Mesendoderm (in vitro differentiated cells): ENCODE measurements at places on chromosomes 5 and 9.

GRCh38 chr9:15306068-15306756 is 804 bp downstream of the TTC39B start:
- DNase-seq, result peak; percentile 84

GRCh38 chr9:129221233-129221632 is 43.2 kb upstream of the IER5L start:
- no peak for DNase-seq

GRCh38 chr5:167453246-167454030 is 838.0 kb upstream of the WWC1 start:
- DNase-seq, result no peak

- no peak for DNase-seq
Measured at GRCh38 chr9:33250458-33250995, 10.6 kb downstream of the SPINK4 start.

- DNase-seq, result no peak
Measured at GRCh38 chr5:133817456-133817855, 151.0 kb downstream of the C5orf15 start.

GRCh38 chr9:16974436-16974835 is 104.0 kb upstream of the BNC2 start:
- DNase-seq, result no peak

GRCh38 chr9:92440751-92441046 is 16.4 kb upstream of the OMD start:
- no peak for DNase-seq

DNA sequence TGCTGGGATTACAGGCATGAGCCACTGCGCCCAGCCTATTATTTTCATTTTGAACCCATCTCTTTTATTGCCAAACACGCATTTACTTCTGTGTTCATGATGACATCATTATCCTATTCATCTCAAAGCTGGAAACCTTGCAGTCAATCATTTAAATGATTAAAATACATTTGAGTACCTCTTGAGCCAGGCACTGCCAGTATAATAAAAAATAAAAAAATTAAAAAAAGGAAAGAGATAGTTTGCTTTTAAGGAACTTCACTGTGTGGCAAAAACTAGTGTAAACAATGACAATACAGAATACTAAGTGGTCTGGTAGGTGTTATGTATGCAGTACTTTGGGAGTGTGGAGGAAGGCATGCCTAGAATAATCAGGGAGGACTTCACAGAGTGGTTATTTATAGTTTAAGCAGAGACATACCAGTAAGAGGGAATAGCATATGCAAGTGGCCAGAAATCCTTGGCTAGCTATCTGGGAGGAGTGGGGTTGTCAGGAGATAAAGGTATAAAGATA is 8.6 kb downstream of the NSD1 start:
- DNase-seq, result peak; percentile 23

GRCh38 chr9:7058473-7058872 is 300.7 kb downstream of the KDM4C start:
- no peak for DNase-seq

DNA sequence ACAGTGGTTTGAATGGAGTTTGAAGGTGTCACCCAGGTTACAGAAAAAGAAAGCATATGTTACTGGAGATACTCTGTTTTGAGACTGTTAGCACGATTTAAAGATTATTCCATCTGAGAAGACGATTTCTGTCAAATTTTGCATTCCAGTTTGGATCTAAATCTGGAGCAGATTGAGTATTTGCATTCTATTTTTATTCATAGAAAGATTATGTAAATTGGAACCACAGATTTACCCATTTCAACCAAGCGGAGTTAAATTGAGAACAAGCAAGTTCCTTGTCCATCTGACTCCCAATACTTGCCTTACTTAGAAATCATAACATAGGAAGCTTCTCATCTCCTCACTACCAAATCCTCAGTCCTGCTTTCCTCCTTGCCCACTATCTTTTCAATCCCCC is 255.7 kb downstream of the CHSY3 start:
- DNase-seq, result no peak

DNA sequence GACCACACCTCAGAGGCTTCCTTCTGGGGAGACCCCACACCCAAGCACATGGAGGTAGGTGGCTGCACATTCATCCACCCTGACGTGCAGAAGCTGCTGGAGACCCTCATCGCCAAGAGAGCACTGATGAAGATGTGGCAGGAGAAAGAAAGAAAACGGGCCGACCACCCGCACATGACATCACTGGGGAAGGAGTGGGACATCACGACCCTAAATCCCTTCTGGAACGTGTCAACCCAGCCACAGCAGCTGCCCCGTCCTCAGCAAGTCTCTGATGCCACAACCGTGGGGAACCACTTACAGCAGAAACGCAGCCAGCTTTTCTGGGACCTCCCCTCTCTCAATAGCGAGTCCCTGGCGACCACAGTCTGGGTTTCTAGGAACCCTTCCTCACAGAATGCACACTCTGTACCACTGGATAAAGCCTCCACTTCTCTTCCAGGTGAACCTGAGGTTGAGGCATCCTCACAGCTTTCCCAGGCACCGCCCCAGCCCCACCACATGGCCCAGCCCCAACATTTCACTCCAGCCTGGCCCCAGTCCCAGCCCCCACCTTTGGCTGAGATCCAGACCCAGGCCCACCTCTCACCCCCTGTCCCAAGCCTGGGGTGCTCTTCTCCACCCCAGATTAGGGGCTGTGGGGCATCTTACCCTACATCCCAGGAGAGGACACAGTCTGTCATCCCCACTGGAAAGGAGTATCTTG is 3.0 kb downstream of the SPATA31E1 start:
- no peak for DNase-seq

- no peak for DNase-seq
Measured at GRCh38 chr5:55634866-55635265, 77.3 kb downstream of the SLC38A9 start.

GRCh38 chr9:16315720-16316119 is 554.8 kb downstream of the BNC2 start:
- no peak for DNase-seq

- DNase-seq, result no peak
Measured at GRCh38 chr9:129983891-129984290, 59.1 kb downstream of the FNBP1 start.
